Fibroblast of skin of abdomen (primary cell): ENCODE measurements at places on chromosomes 5 and 9.
A peak's percentile ranks its signal among the peaks of the same experiment; 100 is the strongest.

DNA sequence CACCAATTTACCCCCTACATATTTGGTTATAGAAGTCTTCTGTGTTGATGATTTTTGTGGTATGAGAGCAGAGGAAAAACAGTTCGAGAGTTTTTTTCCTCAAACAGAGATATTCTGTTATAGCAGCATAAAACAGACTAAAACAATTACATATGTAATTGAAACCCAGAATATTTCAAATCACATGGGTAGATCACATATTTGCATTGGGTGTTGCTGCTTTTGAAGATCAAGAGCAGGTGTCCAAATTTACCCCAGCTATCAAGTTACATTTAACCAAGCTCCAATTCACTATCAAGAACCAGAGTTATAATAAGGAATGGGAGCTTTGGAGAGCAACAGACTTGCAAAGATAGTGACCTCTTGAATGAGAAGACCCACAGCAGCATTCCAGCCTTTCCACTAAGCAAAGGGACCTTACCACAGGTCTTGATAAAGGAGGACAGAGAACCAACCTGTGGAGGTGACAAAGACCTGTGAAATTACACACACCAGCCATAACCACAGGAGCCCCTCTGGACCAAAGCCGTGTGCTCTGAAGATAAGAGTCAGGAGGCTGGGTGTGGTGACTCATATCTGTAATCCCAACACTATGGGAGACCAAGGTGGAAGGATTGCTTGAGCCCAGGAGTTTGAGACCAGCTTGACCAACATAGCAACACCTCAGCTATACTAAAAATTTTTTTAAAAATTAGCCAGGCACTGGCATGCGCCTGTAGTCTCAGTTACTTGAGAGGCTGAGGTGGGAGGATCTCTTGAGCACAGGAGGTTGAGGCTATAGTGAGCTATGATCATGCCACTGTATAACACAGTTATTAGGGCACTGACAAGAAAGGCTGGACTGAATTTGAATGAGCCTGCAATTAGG lies 4.0 kb upstream of the CCL28 start:
- DNase-seq = no peak

DNA sequence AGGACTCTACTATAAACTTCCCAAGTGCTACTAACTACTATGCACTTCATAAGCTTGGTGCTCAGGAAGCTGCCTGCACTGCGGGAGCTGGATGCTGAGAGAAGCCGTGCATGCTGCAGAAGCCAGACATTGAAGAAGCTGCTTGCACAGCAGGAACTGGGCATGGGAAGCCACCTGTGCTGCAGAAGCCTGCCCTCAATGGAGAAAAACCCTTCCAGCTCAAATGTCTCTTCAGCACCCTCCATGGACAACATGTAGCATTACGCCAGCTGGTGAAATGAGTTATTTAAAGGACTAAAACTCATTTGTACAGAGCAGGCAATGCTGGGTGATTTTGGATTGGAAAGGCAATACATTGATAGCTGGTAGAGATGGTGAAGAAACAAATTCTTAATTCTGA lies 247.2 kb downstream of the KIF4B start:
- DNase-seq = no peak

DNA sequence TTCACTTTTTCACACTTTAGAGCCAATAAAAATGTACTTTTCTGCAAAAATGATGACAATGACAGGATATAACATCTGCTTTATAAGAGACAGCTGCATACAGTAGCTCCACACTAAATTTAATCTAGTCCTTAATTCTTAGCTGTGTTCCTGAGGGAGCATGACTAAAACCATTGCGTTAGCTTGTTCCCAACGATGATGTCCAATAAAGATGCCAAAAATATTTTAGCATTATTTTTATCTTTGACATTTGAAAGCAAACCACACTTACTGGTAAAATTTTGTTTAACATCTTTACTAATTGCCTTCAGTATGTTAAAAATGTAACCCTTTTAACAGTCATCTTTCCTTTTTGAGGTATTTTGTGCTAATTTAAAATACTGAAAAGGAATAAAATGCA lies 382.7 kb downstream of the CHSY3 start:
- DNase-seq = peak; percentile 69

GRCh38 chr9:42388146-42388690 lies 204.8 kb downstream of the SPATA31A6 start:
- no peak for DNase-seq

DNA sequence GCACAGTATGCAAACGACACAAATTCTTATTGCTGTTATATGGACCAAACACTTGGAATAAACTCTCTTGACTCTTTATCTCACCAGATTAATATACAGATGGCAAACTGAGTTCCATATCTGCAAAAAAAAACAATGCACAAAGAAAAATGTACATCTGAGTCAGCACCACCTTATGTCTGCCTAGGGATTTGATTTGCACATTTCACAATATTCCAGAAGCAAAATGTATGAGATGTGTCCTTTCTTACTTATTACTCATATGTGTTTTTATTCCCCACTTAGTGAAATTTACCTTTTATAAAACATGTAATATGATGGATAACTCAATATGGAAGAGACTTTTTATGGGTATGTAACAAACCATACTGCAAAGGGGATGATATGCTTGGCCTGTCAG lies 236.9 kb downstream of the GLIS3 start:
- DNase-seq = peak; percentile 59

GRCh38 chr9:133125941-133126696 lies 5.1 kb upstream of the RALGDS start:
- peak; percentile 39 for DNase-seq

GRCh38 chr9:121074370-121075250 lies at the start of gene CNTRL:
TSS of gene CNTRL (plus strand) at chr9:121074955. CDS start at chr9:121088327, 13,372 bp downstream.
- peak; percentile 91 for DNase-seq

DNA sequence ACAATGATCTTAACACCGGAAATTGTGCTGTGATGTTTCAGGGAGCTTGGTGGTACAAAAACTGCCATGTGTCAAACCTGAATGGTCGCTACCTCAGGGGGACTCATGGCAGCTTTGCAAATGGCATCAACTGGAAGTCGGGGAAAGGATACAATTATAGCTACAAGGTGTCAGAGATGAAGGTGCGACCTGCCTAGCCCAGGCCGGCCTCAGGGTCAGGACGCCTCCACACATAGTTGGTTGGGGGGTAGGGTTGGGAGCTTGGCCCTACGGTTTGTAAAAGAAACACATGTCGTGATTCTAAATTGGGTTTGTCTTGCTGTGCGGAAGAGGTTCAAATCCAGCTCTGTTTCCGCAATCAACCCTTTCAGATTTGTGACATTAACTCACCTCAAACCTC lies 6.6 kb downstream of the FCN2 start:
- DNase-seq = no peak

GRCh38 chr9:70083429-70083828 lies 39.8 kb downstream of the MAMDC2 start:
- DNase-seq = no peak

DNA sequence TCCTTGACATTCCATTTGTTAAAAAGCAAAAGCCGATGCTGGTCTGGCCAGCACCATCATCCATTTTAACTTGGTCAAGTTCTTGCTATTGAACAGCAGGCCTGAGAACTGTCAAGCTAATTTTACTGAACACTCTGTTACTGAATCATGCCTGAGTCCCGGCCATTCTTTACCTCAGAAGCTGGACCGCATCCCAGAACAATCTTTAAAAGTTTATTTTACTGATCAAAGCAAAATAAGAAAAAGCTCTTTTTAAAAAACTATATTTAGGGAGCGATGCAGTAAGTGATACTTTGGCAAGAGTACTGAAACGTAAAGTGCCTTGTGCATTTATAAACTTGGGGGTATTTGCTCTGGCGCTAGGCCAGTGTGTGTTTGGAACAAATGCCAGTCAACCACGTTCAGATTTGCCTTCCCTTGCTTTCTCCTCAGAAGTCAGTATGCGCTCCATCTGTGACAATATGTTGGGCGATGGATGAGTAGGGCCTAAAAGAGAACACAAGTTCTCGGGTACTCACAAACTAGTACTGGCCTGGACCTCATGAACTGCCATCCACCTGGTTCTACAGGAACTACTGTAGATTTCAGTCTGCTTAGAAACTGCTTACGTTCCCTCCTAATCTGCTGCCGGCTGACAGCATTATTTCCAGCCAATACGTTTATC lies 161.9 kb downstream of the MAPKAP1 start:
- peak; percentile 73 for DNase-seq
